Osteocyte (in vitro differentiated cells): ENCODE measurements at places on chromosomes 6 and 20. TPM values are rescaled to one million over a fixed set of nuclear protein-coding genes. Genes with fewer than 3 reads are reported as not detected.

The PRR18 gene
- total RNA-seq: not detected in 2 replicates

The SLC12A5 gene
- 1.7 TPM in 1 of 2 replicates, not detected in the other for total RNA-seq

The MTG2 gene
- 29.3 and 30.7 TPM in 2 replicates for total RNA-seq

The CENPB gene
- total RNA-seq: 87.7 and 92.2 TPM in 2 replicates

The CDH22 gene
- total RNA-seq: not detected in 2 replicates

The MLN gene
- not detected in 2 replicates for total RNA-seq

- peak overlapping the region; percentile 74 for H3K27ac ChIP-seq
- H3K27me3 ChIP-seq: peaks cover 5% of the 10 kb centered on the region
- peaks cover 9% of the 10 kb centered on the region for H3K36me3 ChIP-seq
- peaks cover 25% of the 10 kb centered on the region for H3K4me1 ChIP-seq
These were observed 727 bp downstream of the EDEM2 start for GRCh38 chr20:35146299-35146919.

- H3K4me1 ChIP-seq: no peaks in the 10 kb centered on the region
- no peak overlapping the region for H3K27ac ChIP-seq
- H3K36me3 ChIP-seq: no peaks in the 10 kb centered on the region
- H3K4me3 ChIP-seq: no peak overlapping the region
These were observed 251.1 kb upstream of the TBX18 start for GRCh38 chr6:85015396-85015990.

GRCh38 chr6:79070206-79070825, 7.7 kb downstream of the PHIP start:
- no peak for DNase-seq
- peaks cover 9% of the 10 kb centered on the region for H3K36me3 ChIP-seq
- no peaks in the 10 kb centered on the region for H3K27me3 ChIP-seq
- H3K27ac ChIP-seq: peak overlapping the region; percentile 88

- no peak overlapping the region for H3K27ac ChIP-seq
- no peak for DNase-seq
- H3K4me3 ChIP-seq: no peak overlapping the region
- no peaks in the 10 kb centered on the region for H3K27me3 ChIP-seq
- H3K36me3 ChIP-seq: peaks cover 22% of the 10 kb centered on the region
- peaks cover 4% of the 10 kb centered on the region for H3K4me1 ChIP-seq
These were observed 759.8 kb upstream of the CITED2 start for GRCh38 chr6:140134224-140134623.

DNA sequence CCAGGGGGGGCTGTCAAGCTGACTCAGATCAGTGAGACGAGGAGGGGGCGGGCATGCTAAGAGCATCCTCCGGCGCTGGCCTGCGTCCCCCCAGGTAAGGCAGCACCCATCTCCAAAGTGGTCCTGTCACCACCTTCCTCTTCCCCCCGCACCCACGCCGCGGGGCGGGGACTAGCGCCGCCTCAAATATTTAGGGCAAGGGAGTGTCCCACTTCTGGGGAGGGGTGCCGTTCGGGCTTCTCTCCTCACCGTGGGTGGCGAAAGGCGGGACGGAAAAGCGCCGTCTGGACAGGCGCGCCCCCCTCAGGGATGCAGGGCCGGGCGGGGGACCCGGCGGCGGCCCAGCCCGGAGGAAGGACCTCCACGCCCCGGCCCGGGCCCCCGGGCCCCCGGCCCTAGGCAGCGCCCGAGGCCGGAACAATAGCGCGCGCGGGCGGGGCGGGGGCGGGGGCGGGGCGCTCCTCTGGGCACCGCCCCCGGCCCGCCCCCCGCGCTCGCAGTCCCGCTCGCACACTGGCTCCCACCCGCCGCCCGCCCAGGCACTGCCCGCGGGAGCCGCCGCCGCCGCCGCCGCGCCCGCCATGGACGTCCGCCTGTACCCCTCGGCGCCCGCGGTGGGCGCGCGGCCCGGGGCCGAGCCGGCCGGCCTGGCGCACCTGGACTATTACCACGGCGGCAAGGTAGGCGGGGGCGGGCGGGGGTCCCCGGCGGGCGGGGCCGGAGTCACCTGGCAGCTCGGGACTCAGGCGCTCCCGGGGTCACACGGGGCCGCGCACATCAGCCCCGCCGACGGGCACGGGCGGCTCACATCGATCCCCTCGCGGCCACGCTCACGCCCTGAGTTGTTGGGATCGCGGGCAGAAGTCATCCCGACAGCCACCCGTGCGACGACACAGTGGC, at the start of gene TOX2:
TSS of gene TOX2 (plus strand) at position 542 of the 900 bp plus-strand sequence. CDS start at position 582, 40 bp downstream.
- peaks cover 12% of the 10 kb centered on the region for H3K4me1 ChIP-seq
- H3K27me3 ChIP-seq: peaks cover 55% of the 10 kb centered on the region
- no peak for DNase-seq
- H3K36me3 ChIP-seq: no peaks in the 10 kb centered on the region
- H3K4me3 ChIP-seq: peak within 1 kb of the TSS; percentile 67

DNA sequence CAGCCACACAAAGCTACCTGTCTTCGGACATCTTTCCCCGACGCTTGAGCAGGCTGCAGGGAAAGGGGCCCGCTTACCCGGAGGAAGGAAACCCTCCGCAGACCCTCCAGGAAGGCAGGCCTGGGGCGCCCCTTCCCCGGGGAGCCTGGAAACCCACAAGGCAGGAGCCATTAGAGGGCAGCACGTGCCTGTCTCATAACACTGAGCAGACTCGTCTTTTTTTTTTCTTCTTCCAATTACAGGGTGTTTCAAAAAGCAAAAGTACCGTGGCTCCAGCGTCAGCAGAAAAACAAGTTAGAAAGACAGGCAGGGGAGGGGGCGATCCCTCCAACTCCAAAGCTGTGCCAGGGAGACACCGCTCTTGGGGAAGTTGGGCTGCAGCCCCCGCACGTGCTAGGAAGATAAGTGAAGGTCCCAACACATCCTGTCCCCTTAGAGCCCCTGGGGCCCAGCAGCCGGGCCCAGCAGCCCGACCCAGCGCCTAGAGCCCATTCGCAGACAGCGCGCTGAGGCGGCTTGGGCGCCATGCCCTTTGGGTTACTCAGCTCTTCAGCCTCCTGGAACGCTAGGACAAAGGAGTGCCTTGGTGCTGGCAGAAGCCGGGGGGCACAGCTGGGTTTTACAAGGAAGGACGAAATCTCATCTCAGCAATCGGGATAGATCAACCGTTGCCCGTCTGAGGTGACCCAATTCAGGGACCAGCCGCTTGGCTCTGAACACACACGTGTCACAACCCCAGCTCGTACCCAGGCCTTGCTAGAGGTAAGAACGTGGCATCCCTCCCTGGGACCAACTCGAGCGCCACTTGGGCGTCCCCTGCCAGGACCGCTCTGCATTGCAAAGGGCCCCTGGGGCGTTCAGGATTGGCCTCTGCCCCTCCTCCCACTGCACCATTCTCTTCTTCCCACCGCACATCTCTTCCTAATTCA, 136.3 kb downstream of the LY86 start:
- peaks cover 32% of the 10 kb centered on the region for H3K4me1 ChIP-seq
- peak overlapping the region; percentile 64 for H3K4me3 ChIP-seq
- DNase-seq: no peak
- no peaks in the 10 kb centered on the region for H3K36me3 ChIP-seq

- peaks cover 22% of the 10 kb centered on the region for H3K36me3 ChIP-seq
- H3K27me3 ChIP-seq: no peaks in the 10 kb centered on the region
- no peak overlapping the region for H3K4me3 ChIP-seq
- H3K4me1 ChIP-seq: peaks cover 6% of the 10 kb centered on the region
These were observed 17.3 kb downstream of the PPP1R10 start for GRCh38 chr6:30599625-30600324.

- no peak overlapping the region for H3K4me3 ChIP-seq
- peaks cover 22% of the 10 kb centered on the region for H3K27me3 ChIP-seq
- no peak for DNase-seq
These were observed 18.5 kb upstream of the FAM184A start for GRCh38 chr6:119096721-119097565.
